ENCODE measurements at places on chromosomes 1 and 21. TPM values are rescaled to one million over a fixed set of nuclear protein-coding genes. Genes with fewer than 3 reads are reported as not detected.
A peak's percentile ranks its signal among the peaks of the same experiment; 100 is the strongest.

The AADACL3 gene
- 0.13 TPM for total RNA-seq

The RXFP4 gene
- 0.77 TPM for total RNA-seq

The FCRL5 gene
- 0.41 TPM for total RNA-seq

The RCSD1 gene
- 0.14 TPM for total RNA-seq

The LZIC gene
- 30.4 TPM for total RNA-seq

GRCh38 chr1:155260276-155260675 is 1.9 kb downstream of the SCAMP3 start:
- ATAC-seq: no peak

- ATAC-seq: no peak
Measured at GRCh38 chr1:17920881-17921640, 165.9 kb downstream of the ACTL8 start.

DNA sequence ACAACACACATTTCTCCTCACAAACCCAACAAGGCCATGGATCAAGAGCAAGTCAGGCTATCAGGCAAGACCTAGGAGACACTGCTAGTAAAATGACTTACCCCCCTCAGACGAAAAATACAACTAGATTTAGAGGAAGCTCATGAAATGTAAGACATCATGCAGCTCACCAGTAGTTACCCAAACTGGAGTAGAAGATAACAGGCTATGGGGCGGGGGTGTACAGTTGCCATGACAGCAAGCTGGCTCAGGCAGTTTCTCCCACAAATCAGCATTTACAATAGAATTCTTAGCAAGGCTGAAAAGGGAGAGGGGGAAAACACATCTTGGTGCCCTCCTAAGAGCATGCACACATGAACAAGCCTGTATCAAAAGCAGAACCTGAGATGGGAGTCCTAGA is 13.9 kb downstream of the TPM3 start:
- no peak for ATAC-seq

- no peak for ATAC-seq
Measured at GRCh38 chr1:71908871-71909390, 373.4 kb downstream of the NEGR1 start.

DNA sequence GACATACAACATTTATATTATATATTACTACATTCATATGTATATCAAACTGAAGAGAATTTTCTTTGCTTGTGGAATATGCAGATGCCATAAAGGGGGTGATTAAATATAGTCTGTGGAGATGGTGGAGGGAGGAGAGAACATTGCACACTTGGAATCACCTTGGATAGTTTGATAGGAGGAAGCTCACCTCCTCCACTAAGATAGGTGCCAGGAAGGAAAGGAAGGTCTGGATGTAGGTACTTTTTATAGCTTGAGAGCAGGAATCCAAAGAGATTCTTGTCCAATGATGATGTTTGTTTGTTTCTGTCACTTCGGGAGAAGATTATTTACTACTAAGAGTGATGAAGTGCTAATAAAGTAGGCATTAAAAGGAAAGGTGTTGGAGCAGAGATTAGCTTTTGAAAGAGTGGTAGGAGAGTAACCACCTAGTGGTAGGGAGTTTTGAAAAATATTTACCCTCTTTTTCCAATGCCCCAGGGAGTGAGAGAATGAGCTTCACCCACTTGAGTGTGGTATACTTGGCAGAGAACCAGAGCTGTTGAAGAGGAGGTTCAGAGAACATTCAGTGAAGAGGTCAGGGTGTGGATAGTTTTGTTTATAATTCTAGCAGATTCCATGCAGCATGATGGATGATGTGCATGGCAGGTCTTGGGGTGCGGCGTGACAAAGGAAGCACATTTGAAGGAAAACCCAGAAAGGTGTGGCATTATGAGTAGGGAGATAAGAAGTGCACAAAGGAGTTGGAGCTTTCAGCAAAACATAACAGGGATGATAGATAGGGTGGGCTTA is 145.0 kb downstream of the PATJ start:
- ATAC-seq: no peak

GRCh38 chr1:33384040-33384812 is 46.7 kb downstream of the PHC2 start:
- ATAC-seq: peak; percentile 87

GRCh38 chr1:116968724-116969123 is 32.8 kb upstream of the CD101 start:
- ATAC-seq: no peak

DNA sequence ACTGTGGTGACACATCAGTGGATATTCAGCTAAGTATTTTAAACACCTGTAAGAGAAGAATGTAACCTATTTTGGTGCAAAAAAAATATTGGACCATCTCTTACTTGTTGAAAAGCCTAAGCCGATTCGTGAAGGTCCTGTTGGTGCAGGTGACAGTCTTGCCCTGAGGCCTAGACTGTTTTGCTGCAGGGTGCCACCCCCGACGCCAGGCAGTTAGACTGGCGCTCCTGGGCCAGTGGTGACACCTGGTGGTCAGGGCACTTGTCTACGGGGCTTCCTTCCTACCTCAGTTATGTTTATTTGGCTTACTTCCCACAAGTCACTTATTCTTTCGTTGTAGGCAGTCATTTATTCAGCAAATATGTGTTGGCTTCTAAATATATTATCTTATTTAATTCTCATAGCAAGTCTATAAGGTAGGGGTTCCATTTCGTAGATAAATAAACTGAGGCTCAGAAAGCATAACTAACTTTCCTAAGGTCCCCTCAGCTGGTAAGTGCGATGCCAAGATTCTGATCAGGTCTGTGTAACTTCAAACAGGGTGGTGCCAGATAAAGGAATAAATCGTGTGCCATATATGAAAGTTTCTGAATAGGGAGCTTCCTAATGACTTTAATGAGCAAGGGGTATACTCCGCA is 1.9 kb downstream of the EEIG2 start:
- no peak for ATAC-seq

DNA sequence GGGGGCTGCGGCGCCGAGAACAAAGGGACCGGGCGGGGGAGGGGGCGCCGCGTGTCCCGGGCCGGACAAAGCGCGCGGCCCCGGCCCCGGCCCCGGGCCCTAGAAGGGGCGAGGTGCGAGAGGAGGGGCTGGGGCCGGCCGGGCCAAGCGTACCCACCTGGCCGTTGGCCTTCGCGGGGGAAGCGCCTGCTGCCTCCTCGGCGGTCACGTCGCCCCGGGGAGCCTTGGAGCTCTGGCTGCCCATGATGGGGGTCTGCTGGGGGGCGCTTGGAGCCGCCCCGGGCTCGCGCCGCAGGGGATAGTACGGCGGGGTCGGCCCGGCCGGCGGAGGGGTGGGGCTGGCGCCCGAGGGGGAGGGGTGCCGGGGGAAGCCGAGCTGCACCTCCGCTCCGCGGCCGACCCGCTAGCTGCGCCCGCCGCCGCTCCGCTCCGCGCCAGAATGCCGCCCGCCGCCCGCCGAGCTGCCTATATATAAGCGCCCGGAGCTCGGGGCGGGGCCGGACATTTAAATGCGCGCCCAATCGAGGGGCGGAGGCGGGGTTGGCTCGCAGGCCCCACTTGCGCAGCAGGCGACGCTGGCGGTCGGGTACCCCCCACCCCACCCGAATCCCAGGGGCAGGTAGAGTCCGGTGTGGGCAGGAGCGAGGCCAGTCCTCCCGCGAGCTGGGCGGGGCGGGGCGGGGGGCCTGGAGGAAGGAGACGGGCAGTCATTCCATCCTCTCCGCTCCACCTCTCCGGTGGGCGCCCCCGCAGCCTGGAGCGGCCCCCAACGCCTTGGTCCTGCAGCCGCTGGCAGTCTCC is at the start of gene MARCKSL1:
Gene MARCKSL1 (minus strand): TSS at position 444 of the 801 bp plus-strand sequence. CDS start 200 bp downstream, at position 244.
- peak; percentile 70 for ATAC-seq

Measured in motor neuron (in vitro differentiated cells).